ENCODE measurements at places on chromosomes 16 and 17.

GRCh38 chr16:25030420-25031131, 15.4 kb upstream of the ARHGAP17 start:
- DNase-seq, result no peak

DNA sequence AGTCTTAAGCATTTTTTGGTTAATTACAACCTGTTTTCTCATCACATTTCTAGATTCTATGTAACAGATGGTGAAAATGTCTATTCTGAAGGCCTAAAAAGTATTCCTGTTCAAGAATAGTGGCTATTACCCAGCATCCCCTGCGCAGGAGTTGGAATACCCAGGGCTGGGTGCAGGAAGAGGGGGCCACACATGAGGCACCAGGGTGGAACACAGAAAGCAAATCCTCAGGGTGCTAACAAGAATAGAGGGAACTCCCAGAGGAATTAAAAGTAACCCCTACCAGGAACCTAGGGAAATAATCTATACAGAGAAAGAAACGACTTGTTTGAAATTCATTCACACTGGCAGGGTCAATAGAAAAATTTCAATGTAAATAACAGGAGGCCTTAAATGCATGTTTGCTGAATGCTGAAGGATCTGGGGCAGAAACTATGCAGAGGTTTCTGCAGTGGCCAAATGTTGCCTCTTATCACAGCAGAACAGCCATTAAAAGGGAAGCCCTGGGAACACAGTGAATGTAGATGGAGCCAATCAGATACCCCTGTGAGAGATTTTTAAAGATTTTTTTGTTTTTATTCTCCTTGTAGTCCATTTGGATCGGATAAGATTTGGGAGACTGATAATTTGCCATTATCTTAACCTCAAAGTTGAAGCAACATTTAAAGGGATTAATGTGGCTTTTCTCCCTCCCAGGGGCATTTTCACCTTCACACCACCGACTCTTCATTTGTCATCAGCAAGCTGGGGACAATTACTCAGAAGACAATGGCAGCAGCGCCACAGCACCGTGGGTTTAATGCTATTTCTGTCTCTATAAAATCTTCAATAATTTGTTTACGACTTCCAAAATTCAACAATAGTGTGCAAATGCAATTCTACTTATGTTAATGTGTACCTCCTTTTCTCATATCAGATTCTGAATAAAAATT, 196.0 kb upstream of the PSMD7 start:
- no peak for DNase-seq

DNA sequence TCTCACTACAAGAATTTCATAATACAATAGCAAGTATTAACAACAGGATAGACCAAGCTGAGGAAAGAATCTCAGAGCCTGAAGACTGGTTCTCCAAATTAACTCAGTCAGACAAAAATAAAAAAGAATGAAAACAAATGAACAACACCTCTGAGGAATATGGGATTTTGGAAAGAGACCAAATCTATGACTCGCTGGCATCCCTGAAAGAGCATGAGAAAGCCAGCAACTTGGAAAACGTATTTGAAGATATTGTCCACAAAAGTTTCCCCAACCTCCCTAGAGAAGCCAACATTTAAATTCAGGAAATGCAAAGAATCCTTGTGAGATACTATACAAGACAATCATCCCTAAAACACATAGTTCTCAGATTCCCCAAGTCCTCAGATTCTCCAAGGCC, 20.9 kb downstream of the NLRP1 start:
- peak; percentile 54 for DNase-seq

- DNase-seq, result no peak
These were observed 105.3 kb upstream of the FAM20A start for GRCh38 chr17:68706356-68706920.

- DNase-seq, result peak; percentile 85
These were observed 10.1 kb upstream of the COL1A1 start for GRCh38 chr17:50211249-50212120.

GRCh38 chr17:30716461-30717290, 107.8 kb downstream of the CRLF3 start:
- no peak for DNase-seq

- no peak for DNase-seq
These were observed 4.4 kb upstream of the LHX1 start for GRCh38 chr17:36932694-36933511.

DNA sequence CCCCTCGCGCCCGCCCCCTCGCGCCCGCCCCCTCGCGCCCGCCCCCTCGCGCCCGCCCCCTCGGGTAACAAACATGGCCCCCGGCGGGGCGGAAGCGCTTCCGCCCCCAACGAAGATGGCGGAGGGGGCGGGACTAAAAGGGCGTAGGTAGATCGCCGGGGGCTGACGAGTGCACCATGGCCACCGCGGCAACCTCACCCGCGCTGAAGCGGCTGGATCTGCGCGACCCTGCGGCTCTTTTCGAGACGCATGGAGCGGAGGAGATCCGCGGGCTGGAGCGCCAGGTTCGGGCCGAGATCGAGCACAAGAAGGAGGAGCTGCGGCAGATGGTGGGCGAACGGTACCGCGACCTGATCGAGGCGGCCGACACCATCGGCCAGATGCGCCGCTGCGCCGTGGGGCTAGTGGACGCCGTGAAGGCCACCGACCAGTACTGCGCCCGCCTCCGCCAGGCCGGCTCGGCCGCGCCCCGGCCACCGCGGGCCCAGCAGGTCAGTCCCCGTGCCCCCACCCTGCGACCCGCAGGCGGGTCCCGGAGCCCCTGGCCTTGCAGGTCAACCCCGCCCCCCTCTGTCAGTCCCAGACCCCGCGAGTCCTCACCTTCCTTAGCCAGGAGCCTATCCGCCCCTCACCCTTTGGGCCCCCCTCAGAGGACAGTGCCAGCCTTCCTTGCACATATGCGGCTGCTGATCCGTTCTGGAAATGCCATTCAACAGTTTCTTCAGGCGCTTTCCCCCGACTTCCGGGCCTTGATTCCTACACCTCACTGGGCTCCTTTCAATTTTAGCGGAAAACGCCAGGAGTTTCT, at the start of gene COG1:
Gene COG1, plus strand, starts transcription at position 162 of the 808 bp plus-strand sequence. Its CDS starts 15 bp downstream, at position 177.
- peak; percentile 90 for DNase-seq

DNA sequence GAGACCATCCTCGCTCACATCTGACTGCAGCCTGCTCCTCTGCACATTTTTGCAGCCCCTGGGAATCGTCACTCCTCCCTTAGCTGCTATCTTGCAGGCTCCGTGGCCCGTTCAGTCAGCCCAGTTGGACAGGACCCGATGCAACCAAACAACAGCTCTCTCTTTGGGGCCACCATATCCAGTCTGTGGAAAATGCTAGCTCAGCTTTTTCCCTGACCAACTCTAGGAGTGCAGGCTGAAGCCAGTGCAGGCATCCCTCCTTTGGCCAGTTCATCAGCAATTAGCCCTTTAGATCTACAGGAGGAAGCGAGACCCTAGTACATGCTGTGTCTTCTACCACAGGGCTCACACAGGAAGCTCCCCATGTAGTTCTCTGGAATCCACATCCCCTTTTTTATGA, 182.1 kb downstream of the HS3ST3A1 start:
- DNase-seq, result no peak

GRCh38 chr17:58665946-58666857, 25.6 kb downstream of the TEX14 start:
- no peak for DNase-seq

DNA sequence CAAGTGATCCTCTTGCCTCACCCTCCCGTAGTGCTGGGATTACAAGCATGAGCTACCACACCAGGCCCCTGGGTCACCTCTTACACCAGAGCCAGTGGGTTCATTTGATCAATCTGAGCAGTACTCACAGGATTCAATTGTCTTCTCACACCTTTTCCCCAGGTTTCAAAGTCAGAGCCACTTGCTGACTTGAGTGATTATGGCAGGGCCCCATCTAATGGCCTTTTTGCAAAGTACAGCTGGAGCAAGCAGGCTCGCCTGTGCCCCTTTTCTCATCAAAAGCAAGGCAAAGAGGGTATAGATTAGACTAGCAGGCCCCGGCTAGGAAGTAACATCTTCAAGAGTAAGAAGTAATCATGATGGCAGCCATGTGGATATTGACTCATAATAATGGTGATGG, 114.8 kb upstream of the NOL11 start:
- DNase-seq, result peak; percentile 7

GRCh38 chr16:65153365-65154105, 31.7 kb upstream of the CDH11 start:
- DNase-seq, result no peak

DNA sequence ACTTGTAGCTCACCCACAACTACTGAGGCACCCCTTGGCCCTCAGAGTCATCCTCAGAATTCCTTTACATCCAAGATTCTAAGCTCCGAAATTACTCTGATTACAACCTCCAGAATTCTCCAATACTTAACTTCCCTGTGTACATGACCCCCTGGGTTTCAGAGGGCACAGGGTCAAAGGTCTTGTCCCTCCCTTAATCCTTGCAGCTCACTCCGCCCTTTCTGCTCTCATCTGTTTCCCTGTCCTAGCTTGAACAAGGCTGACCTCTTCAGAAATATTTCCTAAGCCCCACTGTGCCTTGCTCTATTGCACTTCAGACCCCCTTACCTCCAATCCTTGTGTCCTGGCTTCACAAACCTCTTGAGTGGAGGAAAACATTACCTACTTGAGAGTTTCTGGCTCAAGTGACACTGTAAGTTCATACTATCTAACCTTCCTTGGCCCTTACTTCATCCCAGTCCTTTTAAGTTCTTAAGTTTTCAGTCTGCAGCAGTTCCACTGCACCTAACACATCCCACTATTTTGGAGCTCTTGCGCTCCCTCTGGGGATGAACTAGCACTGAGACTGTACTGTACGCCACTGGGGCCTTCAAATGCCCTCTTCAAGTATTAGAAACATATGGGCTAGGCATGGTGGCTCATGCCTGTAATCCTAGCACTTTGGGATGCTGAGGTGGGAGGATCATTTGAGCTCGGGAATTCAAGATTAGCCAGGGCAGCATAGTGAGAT, 6.2 kb downstream of the N4BP1 start:
- DNase-seq, result no peak

- DNase-seq, result peak; percentile 48
These were observed 3.3 kb downstream of the PMP22 start for GRCh38 chr17:15261802-15262290.

GRCh38 chr17:2563061-2563460, 30.4 kb upstream of the PAFAH1B1 start:
- DNase-seq, result no peak

DNA sequence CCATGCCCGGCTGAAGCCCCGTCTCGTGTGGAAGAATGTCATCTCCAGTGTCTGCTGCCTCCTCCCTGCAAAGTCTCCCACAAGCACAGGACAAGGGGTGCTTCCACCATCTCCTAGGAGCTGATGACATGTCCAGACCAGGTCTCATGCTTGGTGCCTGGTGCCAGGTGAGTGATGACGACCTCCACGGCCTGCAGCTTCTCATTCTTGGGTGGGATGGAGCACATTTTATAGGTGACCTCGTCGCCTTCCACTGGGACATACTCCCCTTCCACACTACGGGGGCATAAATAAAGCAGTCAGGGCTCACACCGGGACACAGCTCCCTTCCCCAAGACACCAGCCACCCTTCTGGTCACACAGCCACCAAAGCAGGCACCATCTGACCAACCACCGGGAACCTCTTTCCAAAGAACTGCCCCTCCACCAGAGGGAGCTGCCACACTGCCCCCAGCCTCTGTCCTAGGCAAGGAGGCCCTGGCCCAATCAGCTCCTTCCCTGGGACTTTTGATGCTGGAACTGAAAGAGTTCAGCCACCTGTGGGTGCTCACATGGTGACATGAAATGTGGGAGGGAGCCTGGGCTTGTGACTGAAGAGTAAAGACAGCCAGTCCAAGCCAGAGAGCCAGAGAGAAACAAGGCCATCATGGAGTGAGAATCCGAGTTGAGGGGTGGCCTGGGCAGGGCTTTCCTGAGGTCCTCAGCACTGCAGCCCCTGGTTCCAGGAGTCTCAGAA, 13.6 kb downstream of the CARHSP1 start:
- DNase-seq, result no peak

GRCh38 chr17:325270-326009, 27.2 kb downstream of the RPH3AL start:
- DNase-seq, result no peak

DNA sequence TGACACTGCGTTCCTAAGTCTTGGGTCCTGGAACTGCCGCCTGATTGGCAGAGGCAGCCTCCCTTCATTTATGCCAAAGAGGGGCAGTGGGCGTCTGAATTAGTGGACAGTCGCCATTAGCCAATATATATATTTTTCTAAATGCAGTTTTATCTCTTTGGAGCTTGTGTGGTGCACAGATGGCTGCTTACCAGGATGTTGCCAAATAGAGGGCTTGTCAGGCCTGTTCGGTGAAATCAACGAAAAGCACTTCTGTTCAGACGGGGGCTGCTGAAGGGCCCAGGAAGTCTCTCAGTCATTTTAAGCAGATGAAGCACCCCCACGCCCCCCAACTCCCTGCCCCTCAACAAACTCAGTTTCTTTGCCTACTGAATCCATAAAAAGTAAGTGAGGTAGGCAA, 66.0 kb downstream of the RAP1GAP2 start:
- no peak for DNase-seq

GRCh38 chr17:58324409-58325288, 3.9 kb downstream of the TSPOAP1 start:
- peak; percentile 31 for DNase-seq

DNA sequence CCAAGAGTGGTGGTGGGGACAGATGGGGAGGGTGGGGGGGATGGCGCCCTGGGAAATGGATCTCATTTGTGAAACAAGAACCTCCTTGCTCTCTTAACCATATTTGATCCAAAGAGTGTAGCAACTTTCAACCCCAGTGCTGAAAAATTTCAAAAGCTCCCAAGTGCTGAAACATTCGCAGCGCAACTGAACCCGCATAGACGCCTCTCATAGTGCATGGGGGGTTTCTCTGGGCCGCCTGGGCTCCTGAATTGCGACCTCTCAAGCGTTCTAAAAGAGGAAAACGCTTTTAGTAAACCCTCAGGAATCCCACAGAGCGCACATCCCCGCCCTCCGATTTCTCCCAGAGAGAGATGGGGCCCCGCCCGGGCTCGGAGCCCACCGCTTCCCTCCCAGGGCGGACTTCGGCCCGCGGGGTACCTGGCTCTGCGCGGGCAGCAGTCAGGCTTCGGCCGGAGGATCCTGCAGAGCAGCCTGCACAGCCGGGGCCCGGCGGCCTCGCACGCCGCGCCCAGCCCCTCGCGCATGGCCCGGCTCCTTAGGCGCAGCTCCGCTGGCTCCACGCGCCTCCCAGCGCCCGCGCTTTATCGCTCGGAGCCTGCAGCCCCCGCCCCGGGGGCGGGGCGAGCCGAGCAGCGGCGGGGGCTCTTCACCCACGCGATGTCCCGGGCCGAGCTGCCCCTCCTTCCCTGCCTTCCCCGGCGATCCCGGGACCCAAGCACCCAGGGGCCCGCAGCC, 7.0 kb downstream of the NOS2 start:
- peak; percentile 23 for DNase-seq

- DNase-seq, result no peak
These were observed 1.4 kb downstream of the CBFB start for GRCh38 chr16:67030221-67030962.

GRCh38 chr16:75345711-75346110, 87.6 kb downstream of the CFDP1 start:
- no peak for DNase-seq

- DNase-seq, result peak; percentile 19
These were observed 16.1 kb downstream of the PLK1 start for GRCh38 chr16:23694644-23695373.

DNA sequence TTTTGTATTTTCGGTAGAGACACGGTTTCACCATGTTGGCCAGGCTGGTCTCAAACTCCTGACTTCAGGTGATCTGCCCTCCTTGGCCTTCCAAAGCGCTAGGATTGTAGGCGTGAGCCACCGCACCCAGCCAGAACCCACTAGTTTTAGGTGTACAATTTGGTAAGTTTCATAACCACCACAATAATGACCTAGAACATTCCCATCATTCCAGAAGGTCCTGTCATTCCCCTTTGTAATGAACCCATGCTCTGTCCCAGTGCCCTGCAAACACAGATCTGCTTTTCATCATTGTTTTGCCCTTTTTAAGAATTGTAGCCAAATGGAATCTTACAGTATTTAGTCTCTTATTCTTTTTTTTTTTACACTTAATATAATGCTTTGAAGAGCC, 35.6 kb upstream of the IRF8 start:
- peak; percentile 29 for DNase-seq

All from EL (cell line).